NCI-H1417 (cell line): ENCODE measurements at places on chromosomes 5 and 9.

DNA sequence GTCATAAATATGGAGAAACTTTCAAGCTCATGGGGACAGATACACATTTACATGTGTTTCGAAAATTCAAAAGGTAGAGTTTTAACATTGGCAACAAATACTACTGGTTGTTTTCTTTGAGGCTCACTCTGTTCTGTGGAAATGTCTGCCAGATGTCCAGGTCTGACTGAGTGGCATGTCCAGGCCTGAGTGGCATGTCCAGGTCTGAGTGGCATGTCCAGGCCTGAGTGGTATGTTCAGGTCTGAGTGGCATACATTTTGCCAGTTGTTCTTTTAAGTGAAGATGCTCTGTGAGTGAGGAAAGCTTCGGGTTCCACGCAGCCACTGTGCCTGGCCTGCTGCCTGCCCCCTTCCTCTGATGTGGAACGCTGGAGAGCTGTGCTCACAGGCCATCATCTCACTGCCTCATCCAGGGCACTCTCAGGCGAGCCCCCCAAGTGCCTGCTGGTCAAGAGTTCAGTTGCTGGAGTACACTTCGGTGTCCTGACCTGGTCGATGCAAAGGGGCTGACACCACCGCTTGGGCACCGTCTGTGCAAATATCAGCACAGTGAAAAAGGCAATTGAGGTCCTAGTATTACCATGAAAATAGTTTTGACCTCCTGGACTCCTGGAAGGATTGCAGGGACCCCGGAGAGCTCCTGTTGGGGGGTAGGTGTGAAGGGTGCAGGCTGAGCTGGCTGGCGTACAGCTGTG, 89.9 kb downstream of the EHMT1 start:
- DNase-seq, result no peak

DNA sequence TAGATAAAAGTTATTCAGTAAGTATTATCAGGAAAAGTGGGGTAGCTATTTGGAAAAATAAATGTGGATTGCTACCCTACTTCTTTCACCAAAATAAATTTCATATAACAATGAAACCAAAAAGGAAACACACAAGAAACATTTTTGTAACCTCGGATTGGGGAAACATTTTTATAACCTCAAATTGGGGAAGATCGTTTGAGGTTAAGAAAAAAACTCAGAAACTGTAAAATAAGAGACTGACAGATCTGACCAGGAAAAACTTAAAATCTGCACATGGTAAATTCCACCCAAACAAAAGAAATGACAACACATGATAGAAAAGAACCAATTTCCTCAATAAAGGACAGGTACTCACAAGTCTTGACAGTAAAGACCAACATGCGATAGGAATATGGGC, 13.5 kb downstream of the EFCAB9 start:
- no peak for DNase-seq

GRCh38 chr5:67238191-67238590, 41.6 kb upstream of the CD180 start:
- DNase-seq, result no peak

GRCh38 chr5:180370861-180371641, 17.9 kb upstream of the GFPT2 start:
- DNase-seq, result no peak

DNA sequence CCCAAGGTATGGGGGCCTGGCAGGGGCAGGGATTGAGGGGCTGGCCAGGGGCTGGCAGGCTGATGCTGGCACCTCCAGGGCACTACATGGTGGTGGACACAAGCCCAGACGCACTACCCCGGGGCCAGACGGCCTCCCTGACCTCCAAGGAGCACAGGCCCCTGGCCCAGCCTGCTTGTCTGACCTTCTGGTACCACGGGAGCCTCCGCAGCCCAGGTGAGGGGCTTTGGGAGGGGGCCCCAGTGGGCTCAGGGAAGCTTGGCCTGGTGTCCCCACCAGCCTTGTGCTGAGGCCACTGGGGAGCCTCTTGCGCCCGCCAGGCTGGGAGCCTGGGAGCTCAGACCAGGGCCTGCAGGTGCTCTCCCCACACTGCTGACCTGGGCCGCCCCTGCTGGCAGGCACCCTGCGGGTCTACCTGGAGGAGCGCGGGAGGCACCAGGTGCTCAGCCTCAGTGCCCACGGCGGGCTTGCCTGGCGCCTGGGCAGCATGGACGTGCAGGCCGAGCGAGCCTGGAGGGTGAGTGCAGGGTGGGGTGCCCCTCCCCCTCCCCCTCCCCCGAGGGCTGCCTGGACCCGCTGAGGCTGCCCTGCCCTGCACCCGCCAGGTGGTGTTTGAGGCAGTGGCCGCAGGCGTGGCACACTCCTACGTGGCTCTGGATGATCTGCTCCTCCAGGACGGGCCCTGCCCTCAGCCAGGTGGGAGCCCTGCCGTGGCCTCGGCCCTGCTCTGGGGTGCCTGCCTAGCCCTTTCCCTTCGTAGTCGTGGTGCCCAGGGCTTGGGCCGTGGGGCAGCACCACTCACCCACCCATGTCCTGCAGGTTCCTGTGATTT, 5.7 kb downstream of the MAMDC4 start:
- DNase-seq, result peak; percentile 91

DNA sequence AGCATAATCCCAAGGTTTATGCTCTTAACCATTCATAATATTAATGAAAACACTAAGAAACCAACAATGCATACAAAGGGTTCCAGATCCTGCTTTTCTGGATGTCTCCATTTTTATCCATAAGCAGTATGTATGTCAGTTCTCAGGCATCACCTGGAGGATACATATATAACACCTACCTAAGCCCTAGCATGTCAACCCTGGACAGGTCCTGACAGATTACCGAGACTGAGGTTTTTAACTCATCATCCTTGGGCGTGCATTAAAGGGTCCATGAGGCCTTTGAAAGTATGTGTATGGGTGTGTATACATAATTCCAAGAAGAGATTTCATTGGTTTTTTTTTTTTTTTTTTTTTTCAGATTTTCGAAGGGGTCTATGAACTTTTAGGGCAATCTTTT, 70.6 kb downstream of the SH3TC2 start:
- no peak for DNase-seq

DNA sequence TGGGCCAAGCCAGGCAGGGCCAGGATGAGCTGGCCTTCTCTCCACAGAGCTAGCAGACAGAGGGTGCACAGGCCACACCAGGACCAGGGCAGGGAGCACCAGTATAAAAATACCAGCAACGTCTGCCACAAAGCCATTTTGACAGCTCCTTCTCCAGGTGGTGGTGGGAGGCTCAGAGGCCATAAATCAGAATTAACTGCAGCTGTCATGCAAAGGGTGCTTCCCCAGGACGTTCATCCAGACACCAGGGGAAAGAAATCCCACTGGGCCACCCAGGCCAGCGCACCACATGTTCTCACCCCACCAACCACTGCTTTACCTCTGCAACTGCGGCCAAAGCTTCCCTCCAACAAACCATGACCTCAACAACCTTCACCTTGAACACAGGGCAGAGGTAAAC, 403.7 kb upstream of the TRPC7 start:
- peak; percentile 9 for DNase-seq

DNA sequence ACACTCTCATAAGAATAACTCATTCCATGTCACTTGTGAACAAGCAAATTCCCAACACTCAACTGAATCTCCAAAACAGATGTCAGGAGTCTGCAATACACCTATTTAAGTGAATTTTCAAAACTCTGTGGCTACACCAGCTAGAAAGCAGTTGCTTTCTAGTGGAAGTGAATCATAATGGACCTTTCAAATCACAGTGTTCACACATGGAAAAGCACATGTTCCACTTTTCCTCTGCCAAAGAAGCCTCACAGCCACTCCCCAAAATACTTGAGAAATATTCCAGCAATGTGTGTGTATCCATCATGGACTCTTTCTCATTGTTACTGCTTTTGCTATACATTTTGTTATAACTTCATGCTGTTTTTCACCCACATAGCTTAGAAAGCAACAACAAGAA, 17.4 kb downstream of the MARCHF3 start:
- DNase-seq, result no peak

DNA sequence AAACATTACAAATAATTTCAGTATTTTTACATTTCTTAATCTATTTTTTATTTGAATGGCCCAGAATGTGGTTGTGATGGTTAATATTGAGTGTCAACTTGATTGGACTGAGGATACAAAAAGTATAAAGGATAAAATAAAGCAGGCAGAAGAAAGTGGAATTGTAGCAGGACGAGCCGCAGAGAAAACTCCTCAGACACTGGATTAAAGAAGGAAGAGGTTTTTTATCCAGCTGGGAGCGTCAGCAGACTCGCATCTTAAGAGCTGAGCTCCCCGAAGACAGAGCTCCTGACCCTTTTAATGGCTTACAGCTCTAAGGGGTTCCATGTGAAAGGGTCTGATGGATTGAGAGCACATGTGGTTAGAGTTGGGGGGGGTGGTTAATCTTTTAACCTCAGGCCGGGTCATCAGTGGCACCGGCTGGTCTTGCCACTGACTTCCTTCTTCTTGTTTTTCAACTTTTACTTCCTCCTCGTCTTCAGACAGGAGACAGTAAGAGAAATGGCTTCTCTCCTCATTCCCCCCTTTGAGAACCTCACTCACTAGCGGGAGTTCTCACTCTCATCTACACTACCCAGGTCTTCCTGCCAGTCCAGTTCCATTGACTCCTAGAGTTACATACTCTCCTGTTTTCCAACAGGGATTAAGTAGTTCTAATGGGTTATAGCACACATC, 80.0 kb downstream of the TMEM161B start:
- no peak for DNase-seq

- no peak for DNase-seq
Measured at GRCh38 chr9:83655433-83655832, 32.5 kb downstream of the IDNK start.

DNA sequence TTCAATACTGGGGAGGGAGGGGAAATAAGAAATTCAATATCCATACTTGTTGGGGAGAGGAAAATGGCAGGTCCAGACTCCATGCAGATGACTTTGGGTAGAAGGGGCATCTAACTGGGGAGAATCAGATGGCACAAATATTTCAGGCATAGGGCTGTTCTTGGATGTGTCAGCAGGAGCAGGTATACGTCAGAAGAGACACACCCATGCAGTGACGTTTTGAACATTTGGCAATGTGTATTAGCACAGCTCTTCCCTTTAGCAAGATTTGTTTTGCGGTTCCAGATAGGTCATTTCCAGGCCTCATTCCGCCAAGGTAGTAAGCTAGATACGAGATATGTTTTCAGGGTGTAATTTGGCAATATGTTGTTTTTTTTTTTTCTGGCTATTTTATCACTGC, 187.2 kb upstream of the CDH10 start:
- no peak for DNase-seq

GRCh38 chr9:128102196-128102595, 25.3 kb downstream of the PTGES2 start:
- DNase-seq, result no peak

DNA sequence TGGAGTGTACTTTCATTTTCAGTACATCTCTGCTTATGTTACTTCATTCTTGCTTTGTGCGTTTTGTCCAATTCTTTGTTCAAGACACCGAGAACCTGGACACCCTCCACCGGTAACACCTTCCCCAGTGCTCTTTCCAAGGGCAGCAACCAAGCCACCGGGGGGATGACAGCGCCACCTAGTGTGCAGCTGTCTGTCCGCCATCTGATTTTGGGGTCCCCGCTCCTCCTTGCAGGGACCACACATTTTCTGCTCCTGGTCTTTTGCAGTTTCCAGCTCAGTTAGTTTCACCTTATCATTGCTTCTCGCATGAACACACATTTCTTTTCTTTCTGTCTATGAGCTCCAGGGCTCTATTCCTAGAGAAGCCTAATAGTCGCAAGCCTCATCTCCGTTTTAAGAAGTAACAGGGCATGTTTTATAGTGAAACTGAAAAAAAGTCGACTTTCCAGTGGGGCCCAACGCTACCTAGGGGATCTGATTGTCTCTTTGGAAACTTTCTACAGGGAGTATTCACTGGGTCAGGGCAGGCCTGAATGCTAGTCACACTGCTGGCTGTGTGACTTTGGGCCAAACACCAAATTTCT, 152.1 kb downstream of the FSTL4 start:
- peak; percentile 9 for DNase-seq

DNA sequence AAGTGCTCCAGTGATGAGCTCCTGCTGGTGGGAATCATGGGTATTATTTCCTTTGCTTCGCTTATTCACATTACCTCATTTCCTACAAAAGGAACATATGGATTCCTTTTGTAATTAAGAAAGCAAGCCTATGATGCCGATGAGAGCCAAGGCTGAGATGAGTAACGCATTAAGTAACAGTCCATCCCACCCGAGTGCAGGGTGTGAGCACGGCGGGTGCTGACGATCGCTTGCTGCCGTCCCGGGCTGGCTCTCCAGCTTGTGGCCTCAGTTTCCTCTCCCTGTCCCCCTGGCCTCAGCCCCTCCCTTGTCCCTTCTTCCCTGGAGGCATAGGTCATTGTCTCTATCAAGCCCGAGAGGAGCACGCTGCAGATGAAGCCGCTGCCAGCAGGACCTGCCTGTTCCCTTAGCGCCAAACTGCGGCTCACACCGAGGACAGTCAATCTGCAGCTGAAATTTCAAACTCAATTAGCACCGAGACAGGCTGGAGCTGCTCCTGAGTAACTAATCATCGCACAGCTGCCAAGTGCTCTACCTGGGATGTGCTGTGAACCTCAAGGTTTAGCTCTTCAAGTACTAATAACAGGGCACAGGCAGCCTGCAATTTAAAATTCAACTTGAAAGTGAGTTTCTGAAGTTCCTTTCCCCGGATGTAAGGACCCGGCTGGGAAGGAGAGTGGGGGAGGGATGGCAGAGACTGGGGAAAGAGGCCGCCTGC, 115.2 kb upstream of the RAPGEF1 start:
- peak; percentile 47 for DNase-seq

- DNase-seq, result peak; percentile 49
Measured at GRCh38 chr9:85425153-85425611, 316.6 kb downstream of the AGTPBP1 start.

GRCh38 chr5:35881758-35882157, 25.1 kb downstream of the IL7R start:
- no peak for DNase-seq

DNA sequence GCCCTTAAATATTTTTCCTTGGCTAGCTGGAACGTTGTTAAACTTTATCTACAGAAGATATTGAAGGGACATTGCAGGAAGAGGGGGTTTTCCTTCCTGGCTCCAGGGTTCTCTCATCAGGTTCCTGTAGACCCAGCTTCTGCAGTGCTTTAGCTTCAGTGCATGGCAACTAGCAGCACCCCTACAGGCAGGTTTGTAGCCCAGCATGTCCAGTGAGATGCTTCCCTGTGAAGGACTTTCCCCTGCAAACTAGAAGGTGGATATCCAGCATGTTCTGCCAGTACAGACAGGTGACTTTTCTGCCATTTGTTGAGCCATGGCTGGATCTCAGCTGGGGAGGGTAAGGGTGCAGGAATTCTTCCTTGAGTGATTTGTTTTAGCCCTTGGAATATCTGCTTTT, 10.4 kb downstream of the CCL28 start:
- DNase-seq, result no peak

DNA sequence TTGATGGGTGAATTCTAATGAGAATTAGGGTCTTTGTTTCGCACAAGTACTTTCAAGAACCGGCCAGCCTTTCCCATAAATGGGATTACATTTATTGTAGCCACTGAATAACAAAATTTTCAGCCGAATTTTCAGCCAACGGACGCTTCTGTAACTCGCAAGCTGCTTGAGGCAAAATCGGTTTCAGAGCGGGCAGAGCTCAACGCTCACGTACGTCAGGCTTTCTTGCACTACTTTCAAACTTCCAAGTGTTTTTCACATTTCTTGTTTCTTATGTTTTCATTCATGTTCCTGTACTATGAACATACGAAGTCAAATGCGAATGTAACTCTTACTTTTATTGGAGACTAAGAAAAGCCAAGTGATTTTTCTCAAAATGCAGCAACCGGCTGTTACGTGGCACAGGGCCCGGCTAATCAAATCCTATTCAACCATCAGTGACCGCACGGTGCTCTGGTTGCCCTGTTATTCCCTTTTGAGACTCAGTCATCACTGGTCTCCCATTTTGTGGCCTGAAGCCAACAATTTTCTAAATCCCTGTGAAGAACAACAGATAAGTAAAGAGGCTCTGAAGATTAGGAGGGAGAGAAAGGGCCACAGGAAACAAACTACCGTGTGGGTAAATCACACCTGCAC, 68.5 kb downstream of the SLC28A3 start:
- DNase-seq, result no peak
